Stimulated activated CD4-positive, alpha-beta T cell treated with anti-CD3 and anti-CD28 coated beads, Interleukin-1b, Interleukin-23, amount 100 ng/mL, for 1 hour (primary cell): ENCODE measurements at places on chromosomes 13 and 19.

DNA sequence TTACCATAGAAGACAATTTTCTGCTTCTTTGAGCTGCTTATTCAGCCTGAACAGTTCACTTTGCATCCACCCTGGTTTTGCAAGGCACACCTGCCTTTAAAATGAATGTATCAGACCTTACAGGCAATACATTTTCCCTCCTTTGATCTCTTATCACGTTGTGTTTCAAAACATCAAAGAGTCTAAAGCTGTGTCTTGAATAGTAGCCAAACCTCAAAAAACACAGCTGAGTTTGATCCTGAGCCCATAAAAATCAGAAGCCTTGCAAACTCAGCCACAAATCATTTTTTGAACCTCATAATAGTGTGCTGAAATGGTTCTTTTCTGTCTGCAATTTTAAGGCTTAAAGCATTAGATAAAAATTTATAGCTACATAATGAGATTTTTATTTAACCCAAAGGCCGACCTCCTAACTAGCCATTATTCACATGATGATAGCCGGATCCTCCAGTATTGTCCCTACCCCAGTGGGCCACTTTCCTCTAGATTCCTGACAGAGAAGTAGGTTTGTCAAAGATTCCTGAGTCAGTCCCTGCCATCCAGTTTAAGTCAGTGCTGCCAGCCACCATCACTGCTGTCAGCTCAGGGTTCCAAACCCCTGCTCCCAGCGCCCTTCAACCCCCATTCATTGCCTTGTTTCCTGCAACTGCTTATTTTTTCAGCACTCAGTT, 71.8 kb downstream of the CAB39L start:
- DNase-seq = no peak

DNA sequence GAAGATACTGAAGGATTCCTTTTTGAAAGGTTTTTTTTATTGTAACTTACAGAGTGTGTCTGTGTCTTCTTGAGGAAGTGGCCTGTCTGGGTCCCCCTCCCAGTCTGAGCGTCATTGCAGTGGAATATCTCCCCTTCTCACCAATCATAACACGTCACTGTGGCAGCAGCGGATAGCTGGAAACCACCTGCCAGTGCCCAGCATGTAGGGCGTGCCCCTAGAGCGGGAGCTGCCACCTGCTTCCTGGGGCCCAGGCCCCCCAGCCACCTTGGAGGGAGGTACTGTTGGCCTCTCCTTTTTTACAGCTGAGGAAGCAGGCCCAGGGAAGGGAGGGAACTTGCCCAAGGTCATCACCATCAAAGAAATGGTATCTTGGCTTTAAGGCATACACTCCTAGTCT, 4.6 kb upstream of the DNM2 start:
- DNase-seq = no peak

GRCh38 chr19:3458229-3459088, 21.9 kb downstream of the SMIM24 start:
- DNase-seq = no peak

GRCh38 chr19:43524922-43525835, 1.8 kb downstream of the ETHE1 start:
- no peak for DNase-seq

GRCh38 chr13:61779456-61779855, 363.8 kb upstream of the PCDH20 start:
- DNase-seq = no peak

GRCh38 chr19:12847159-12848139, 9.1 kb downstream of the MAST1 start:
- DNase-seq = peak; percentile 63

DNA sequence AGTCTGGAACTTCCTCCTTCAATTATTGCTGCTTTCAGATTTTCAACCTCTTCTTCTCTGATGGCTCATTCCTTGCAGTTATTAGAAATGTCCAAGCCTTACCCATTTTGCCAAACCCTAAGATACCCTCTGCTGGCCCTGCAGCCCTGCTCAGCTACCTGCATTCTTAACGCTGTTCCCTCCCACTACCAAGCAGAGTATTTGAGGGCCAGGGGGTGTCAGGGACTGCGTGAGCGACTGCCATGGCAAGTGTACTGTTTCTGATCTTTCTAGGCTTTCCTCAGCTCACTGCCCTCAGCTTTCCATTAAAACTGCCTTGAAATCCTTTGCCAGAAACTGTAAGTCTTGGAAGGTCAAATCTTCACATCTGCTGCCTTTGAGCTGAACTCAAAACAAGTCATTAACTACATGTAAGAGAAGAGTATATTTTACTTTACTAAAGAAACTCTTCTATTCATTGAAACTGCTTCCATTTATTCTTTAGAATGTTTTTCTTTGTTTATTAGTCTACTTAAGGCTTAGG, 41.0 kb downstream of the HS6ST3 start:
- no peak for DNase-seq

DNA sequence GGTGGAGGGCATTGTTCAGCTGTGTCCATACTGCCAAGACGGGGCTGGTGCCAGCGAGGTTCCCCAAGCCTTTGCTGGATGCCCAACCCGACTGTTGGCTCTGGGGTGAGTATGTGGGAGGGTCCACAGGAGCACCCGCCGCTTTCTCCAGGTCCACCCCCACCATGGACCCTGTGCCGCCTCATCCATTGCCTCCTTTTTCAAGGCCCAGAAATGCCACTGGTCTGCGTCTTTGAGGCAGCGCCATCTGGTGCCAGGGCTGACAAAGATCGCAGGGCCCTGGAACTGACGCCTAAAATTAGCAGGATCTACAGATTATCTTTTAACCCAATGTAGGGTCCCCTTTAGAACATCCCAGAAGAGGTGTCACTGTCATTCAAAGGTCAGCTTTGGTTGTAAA, 34.6 kb downstream of the NFIX start:
- DNase-seq = no peak

- no peak for DNase-seq
Observed at GRCh38 chr19:1291761-1292418, 6.2 kb downstream of the EFNA2 start.

- no peak for DNase-seq
Observed at GRCh38 chr19:6364353-6364752, 3.0 kb downstream of the CLPP start.

- DNase-seq = no peak
Observed at GRCh38 chr13:93744886-93745285, 518.3 kb downstream of the GPC6 start.
